DMS79 (cell line): ENCODE measurements at places on chromosomes 16 and 17.
A peak's percentile ranks its signal among the peaks of the same experiment; 100 is the strongest.

DNA sequence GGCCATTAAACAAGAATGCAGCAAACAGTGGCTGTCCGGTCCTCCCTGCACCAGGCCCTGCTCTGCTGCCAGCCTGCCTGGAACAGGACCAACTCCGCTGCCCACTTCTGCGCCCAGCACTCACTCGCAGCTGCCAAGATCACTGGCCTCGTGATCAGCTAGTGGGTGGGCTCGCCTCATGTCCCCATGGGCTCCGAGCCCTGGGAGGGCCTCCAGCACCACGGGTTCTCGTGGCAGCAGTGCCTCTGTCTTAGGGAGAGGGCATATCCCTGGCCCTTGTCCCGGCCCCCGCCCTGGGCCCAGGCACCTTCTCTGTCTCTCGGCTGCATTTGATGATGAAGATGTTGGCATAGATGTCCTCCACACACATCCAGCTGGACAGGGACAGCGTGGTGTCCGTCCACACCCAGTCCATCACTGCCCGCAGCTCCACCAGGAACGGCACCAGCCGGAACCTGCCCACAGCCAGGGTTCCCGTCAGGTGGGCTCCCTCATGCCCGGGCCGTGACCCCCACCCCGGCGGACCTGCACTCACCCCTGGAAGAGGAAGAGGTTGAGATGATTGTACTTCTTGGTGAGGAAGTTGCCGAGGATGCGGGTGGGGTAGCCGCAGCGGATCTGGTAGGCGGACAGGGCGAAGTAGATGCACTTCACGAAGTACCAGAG lies 13.1 kb downstream of the CTU2 start:
- no peak for DNase-seq

GRCh38 chr16:30353438-30354129 lies 1.5 kb downstream of the CD2BP2 start:
- no peak for DNase-seq

- no peak for DNase-seq
Measured at GRCh38 chr16:86494039-86494564, 16.2 kb upstream of the FOXF1 start.

GRCh38 chr17:43324205-43324893 lies 74.4 kb upstream of the ARL4D start:
- no peak for DNase-seq

- no peak for DNase-seq
Measured at GRCh38 chr16:66028510-66029216, 337.8 kb upstream of the CDH5 start.

DNA sequence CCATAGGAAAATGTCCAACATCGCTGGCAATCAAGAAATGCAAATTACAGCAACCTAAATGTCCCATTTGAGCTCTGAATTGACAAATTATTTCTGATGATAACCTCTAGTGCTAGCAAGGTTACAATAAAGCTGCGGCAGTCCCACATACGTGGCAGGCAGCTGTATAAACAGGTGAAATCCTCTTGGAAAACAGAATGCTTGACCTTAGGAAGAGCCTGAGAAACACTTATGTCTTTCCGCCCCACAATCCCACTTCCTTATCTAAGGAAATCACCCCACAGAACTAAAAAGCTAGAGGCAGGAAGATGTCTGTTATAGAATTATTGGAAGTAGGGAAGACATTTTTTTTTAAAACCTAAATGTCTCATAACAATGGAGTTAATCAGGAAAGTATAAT lies 154.3 kb downstream of the KATNIP start:
- no peak for DNase-seq

GRCh38 chr17:31144428-31144827 lies 49.7 kb downstream of the NF1 start:
- no peak for DNase-seq

DNA sequence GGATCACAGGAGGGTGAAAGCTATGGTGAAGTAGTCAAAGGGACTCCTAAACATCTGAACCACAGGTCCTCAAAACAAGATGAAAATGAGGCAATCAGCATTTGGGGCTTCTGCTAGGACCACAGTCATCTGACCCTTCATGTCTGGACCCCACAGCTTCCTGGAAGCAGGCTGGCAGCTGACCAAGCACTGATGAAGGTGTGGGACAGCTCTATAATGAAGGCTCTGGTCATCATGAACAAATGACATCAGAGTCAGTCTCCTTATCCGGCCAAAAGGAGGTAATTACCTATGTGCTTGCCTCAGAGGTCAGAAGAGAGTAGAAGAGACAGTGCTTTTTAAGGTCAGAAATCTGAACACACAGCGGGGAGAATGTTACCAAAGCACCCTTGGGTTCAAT lies 101.2 kb upstream of the GNAO1 start:
- no peak for DNase-seq

DNA sequence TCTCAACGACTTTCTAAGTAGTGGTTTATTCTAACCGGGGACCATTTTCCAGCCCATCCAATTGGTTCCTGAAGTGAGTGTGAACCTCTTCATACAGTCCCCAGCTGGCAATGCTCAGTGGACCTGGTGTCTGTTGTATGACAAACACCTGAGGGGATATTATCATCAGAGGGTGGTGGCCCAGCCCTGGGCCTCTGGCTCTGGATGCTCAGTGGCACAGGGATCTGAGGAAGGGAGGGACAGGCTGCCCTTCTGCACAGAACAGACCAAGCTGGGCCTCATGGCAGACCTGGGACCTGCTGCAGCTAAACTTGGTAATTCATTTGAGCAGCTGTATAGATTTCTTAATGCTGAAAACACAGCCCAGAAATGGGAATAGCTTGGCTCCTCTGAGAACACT lies 72.6 kb downstream of the IRX5 start:
- DNase-seq = no peak

DNA sequence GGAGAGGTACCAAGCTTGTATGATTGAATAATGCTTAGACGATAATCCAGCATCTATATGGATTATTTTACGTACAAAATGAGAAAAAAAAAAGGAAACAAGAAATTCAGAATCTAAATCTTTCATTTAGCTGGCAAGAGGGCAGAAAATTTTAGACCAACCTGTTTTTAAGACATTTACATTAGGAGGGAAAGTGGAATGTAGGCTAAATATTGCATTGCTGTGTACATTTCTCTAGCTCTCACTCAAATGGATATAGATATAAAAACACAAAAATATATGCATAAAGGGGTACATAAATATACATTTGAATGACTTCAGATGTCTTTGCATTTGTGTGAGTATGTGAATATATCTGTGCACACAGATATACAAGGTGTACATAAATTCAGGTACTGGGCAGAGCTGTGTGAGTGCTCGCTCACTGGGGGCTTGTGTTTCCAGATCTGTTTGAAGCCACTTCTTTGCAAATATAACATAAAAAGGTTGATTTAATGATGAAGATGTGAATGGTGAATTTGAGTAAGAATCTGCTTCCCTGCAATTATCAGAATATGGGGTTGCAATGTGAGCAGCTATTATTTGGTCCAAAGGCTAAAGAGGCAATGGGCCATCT lies 14.2 kb upstream of the ZFHX3 start:
- DNase-seq = no peak

- DNase-seq = peak; percentile 43
Measured at GRCh38 chr16:52515068-52515671, 31.8 kb downstream of the TOX3 start.

DNA sequence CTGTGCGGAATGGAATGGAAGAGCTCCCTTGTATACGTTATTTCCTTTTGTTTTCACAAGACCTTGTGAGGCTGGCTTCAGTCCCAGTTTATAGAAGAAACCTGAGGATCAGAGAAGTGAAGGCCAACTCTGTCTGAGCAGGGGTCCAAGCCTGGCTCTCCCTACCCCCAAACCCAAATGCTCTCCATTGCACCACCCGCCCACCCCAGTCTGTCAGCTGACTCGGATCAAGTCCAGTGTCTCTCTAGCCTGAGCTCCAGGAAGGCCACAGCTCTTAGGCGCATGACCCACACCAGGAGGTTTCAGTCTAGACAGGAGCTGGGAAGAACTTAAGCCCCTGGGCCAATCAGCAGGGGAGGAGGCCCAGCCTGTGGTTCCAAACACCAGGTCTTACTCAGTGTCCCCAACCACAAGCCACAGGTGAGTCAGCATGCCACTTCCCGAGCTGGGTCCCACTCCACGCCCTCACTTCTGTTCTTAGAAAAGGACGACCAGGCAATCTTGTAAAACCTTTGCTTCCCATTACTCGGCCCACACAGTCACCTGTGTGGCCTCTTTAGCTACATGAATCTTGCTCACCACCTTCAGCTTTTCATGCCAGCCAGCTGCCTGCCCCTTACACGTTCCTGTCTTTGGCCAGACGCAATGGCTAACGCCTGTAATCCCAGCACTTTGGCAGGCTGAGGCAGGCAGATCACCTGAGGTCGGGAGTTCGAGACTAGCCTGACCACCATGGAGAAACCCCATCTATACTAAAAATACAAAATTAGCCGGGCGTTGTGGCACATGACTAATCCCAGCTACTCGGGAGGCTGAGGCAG lies 27.8 kb downstream of the TK2 start:
- no peak for DNase-seq

- no peak for DNase-seq
Measured at GRCh38 chr17:70139449-70139993, 29.8 kb upstream of the KCNJ2 start.

- no peak for DNase-seq
Measured at GRCh38 chr17:14038206-14038605, 31.1 kb upstream of the COX10 start.

DNA sequence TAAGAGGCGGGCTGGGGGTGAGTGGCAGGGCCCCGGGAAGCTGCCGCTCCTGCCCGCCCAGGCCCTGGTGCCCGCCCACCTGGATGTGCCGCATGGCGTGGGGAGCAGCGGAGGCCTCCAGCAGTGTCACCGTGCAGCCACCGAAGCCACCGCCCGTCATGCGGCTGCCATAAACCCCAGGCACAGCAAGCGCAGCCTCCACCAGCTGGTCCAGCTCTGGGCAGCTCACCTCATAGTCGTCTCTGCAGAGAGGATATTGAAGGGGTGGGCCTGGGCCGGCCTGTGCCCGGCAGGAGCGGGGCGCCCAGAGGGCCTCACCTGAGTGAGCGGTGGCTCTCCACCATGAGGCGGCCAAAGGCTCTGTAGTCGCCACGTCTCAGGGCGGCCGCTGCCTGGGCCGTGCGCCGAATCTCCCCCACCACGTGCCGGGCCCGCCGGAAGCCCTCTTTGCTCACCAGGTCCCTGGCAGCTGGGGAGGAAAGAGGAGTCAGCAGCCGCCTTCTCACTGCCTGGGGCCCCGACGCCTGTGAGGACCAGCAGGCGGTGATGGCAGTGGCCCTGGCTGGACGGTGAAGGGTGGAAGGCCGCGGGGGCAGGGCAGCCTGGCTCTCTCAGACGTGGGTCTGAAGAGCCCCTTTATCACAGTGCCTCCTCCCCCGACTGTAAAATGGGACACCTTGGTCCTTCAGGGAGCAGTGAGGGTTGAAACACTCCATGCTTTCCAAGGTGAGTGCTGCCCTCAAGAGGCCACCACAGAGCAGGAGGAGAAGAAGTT lies 6.7 kb downstream of the GALK1 start:
- DNase-seq = no peak

- DNase-seq = no peak
Measured at GRCh38 chr17:32558997-32559650, 72.3 kb downstream of the CDK5R1 start.

GRCh38 chr17:49548506-49549310 lies 27.0 kb upstream of the NXPH3 start:
- DNase-seq = no peak

- peak; percentile 86 for DNase-seq
Measured at GRCh38 chr17:45936610-45937009, 42.3 kb downstream of the MAPT start.

DNA sequence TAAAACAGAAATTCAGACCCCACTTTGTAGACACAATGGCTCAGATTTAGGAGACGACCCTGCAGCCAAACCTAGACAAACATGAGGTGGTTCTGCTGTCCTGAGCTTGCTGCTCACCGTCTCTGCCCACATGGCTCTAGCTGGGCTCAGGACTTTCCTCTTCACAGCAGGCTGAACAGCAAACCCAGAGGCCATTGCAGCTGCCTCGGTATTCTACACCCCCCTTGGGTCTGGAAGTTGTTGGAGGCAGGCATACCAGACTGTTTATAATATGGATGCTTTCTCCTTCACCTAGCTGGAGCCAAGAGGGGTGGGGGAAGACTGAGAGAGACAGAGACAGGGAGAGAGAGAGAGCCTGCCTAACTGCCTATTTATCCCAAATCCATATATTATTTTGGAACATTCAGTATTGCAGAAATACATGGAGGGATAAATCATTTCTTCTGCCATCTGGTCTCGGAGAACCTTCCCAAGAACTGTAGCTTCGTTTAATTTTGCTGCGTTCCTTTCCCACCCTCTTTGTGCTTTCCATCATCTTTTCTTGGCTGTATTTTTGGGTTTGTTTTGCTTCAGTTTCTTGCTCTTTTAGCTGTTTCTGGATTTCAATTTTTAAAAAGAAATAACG lies 628.2 kb upstream of the RBFOX1 start:
- DNase-seq = no peak

- DNase-seq = no peak
Measured at GRCh38 chr16:47627721-47628120, 166.6 kb downstream of the PHKB start.

GRCh38 chr16:57029161-57030160 lies 40.1 kb downstream of the NLRC5 start:
- no peak for DNase-seq

DNA sequence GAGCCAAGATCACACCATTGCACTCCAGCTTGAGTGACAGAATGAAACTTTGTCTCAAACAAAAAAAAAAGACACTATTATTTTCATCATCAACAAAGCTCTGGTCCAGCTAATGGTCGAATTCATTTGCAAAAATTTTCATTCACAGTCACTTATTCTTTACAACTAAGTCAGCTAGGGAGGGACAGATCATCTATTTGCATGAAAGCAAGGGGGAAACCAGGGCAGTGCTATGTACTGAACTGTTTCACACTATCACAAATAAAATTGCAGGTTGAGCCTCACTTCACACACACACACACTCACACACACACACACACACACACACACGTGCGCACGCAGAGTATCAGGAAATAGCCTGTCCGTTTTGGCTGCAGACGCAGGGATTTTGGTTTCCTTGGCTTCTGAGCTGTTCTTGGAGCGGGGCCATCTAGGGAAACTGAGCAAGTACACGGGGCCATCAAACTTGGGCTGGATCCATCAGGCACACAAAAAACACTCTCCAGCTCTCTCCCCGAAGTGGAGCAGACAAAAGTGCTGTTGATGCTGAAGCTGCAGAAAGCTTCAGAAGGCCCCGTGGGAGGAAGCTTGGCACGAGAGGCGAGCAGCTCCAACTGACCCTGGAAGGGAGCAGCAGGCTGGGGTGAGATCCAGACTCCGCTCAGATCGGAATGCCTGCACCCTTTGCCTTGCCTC lies 44.3 kb upstream of the HELZ start:
- DNase-seq = peak; percentile 31

- no peak for DNase-seq
Measured at GRCh38 chr17:45971698-45972141, 27.3 kb upstream of the STH start.

DNA sequence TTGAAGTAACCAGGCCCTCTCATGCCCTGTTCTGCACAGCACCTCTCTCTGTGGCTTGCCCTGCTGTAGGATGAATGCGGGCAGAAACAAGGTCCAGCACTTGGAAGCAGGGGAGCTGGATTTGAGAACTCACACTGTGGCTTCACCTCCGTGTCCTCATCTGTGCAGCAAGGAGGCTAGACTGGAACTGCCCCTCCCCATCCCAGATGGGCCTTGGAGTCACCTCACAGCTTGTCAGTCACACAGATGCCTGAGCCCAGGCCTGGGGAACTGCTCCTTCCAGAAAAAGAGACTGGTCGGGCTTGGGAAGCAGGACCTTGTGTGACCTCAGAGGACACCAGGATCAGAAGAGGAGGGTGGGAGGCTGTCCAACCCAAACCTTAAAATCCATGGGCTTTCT lies 180.8 kb downstream of the CCT6B start:
- no peak for DNase-seq
